Stimulated activated CD4-positive, alpha-beta T cell treated with anti-CD3 and anti-CD28 coated beads, Interleukin-2, amount 100 ng/mL, for 48 hours (primary cell): ENCODE measurements at places on chromosomes 11 and 22.

GRCh38 chr11:80355251-80355650 is 914.4 kb upstream of the TENM4 start:
- no peak for DNase-seq

- DNase-seq, result peak; percentile 19
Measured at GRCh38 chr22:30078320-30079311, 1.6 kb upstream of the HORMAD2 start.

- DNase-seq, result no peak
Measured at GRCh38 chr22:29207562-29208501, 2.1 kb downstream of the EMID1 start.

GRCh38 chr11:60172011-60172410 is 10.9 kb downstream of the MS4A6A start:
- DNase-seq, result no peak

GRCh38 chr11:46222490-46223251 is 54.8 kb upstream of the CREB3L1 start:
- no peak for DNase-seq

GRCh38 chr11:112780351-112781087 is 180.7 kb upstream of the NCAM1 start:
- no peak for DNase-seq

- no peak for DNase-seq
Measured at GRCh38 chr11:132022285-132022684, 651.9 kb downstream of the NTM start.

- DNase-seq, result peak; percentile 14
Measured at GRCh38 chr11:118785362-118785761, 5.6 kb downstream of the DDX6 start.

GRCh38 chr11:131759140-131759539 is 388.7 kb downstream of the NTM start:
- no peak for DNase-seq

- no peak for DNase-seq
Measured at GRCh38 chr22:39153220-39153717, 789 bp upstream of the CBX7 start.

- DNase-seq, result peak; percentile 76
Measured at GRCh38 chr11:112279901-112280267, 19.2 kb upstream of the PLET1 start.

DNA sequence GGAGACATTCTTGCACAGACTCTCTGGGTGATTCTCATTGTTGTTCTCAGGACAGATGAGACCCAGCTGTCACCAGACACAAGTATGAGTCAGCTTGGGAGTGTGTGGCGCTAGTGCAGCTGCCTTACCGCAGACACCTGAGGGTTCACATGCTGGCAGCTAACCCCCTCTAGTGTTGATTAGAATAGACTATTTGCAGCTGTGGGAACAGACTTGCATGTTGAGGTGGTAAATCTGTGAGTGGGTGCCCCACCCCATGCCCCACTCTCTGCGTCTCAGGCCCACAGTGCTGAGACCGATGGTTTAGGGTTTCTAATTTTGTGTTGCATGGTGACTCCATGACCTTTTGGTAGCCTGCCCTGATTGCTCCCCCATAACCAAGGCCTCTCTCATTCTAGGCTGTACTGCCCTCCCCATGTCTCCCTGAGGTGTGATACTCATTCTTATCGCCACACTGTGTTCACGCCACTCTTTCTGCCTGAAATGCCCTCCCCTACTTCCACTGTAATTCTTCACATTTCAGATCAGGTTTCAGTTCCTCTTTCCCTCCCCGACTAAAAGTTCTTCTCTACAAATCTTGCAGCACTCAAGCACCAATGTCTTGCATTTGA is 73.7 kb upstream of the KIRREL3 start:
- no peak for DNase-seq

- no peak for DNase-seq
Measured at GRCh38 chr22:24103301-24103700, 78.0 kb upstream of the SUSD2 start.

DNA sequence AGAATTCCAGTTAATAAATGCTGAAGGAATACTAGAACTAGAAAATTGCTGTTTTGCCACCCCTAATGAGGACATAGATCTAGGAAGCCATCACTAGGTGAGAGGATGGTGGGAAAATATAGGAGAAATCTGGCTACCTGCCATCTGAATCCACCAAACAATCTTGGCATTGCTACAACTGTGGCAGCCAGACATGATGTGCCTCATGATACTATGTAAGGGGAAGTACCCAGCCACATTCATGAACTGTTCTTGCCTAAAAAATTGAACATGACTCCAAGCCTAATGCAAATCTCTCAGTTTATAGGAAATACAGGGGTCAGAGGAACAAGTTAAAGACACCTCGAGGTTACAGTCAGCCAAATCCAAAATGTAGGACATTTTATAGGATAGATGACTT is 72.8 kb downstream of the SFI1 start:
- DNase-seq, result no peak

GRCh38 chr11:109304159-109304558 is 117.8 kb upstream of the C11orf87 start:
- DNase-seq, result no peak

GRCh38 chr22:25167834-25168601 is 31.6 kb upstream of the CRYBB3 start:
- no peak for DNase-seq

GRCh38 chr11:22471385-22471784 is 133.2 kb downstream of the SLC17A6 start:
- no peak for DNase-seq

DNA sequence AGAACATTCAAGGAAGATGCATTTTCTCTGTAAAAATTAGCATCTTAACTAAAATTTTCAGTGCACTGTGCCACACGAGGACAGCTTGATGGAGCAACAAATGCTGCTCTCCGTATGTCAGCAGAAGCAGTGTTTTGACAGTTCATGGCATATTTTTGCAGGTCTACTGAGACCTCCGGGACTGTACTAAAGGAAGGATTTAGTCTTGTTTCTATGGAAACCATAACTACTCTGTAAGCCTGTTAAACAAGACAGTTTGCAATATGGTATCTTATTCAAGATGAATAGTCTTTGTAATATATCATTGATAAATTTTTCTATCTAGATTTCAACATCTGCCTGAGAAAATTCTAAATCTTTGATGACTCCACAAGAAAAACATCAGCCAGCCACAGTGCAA is 184.0 kb upstream of the GUCY1A2 start:
- DNase-seq, result no peak

DNA sequence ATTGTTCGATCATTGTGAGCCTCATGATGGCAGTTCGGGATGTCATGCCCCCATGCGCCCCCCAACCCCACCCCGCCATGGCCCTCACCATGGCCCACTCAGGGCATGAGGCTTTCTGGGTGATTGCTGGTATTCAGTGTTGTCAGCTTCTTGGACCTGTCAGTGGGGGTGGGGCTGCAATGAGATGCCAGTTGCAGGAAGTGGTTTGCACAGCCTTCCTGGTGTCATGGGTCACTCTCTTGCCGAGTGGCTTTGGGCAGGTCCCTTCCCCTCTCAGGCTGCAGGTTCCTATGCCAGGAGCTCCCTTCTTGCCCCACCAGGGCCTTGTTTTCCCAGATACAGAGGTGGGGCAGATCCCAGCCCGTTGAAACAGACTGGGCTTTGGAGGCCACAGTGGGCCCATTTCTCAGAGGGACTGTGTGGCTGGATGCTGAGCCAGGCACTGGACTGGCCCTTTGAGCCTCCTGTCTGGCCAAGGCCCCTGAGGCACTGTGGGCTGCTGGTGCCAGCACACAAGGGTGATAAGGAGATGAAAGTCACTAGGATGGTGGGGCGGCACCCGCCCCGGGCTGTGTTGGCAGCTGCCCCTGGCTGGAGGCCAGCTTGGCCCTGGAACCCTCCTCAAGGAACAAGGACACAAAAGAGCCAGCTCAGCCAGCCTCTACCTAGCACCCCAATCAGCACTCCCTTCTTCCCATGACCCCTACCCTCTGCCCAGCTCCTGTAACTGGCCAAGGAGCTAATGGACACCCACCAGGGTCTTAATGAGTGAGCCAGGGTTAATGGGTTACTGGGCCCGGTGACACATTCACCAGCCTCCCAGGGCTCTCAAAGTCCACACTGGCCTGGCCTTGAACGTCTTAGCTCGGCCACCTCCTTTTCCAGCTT is 1.5 kb upstream of the GGT1 start:
- no peak for DNase-seq

DNA sequence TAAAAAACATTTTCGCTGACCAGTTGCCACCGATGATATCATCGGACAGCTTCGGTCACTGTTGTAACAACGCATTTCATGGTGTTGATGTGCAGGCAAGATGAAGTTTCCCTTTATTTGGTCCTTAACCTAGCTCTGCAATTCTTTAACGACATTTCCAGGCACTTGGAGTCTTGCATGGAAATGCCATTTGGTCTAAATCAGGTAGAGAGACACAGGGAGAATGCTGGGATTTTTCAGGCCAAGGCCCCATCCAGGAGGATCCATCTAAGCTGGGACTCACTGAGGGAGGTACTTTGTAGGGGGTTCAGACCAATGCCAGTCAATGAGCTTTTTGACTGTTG is 121.5 kb upstream of the RCN1 start:
- no peak for DNase-seq

GRCh38 chr11:6812390-6813005 is 13.0 kb upstream of the OR6A2 start:
- DNase-seq, result peak; percentile 16

- DNase-seq, result no peak
Measured at GRCh38 chr22:38347944-38348750, 30.9 kb upstream of the CSNK1E start.

DNA sequence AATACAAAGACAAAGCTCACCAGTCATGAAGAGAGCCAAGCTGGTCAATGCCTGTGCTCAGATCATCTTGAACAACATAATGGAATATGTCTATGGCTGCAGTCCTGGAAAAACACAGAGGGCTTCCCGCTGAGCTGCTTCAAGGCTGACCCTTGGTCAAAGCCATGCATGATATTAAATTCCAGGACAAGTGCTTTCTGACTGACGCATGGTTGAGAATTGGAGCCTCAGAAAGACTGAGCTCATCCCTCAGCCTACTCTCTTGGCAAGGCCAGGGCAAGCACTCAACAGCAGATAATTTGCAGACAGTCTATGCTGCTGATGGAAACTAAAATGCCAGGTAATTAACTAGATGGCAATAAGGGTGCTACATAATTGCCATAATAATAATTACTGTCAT is 89.2 kb downstream of the GALNT18 start:
- no peak for DNase-seq

DNA sequence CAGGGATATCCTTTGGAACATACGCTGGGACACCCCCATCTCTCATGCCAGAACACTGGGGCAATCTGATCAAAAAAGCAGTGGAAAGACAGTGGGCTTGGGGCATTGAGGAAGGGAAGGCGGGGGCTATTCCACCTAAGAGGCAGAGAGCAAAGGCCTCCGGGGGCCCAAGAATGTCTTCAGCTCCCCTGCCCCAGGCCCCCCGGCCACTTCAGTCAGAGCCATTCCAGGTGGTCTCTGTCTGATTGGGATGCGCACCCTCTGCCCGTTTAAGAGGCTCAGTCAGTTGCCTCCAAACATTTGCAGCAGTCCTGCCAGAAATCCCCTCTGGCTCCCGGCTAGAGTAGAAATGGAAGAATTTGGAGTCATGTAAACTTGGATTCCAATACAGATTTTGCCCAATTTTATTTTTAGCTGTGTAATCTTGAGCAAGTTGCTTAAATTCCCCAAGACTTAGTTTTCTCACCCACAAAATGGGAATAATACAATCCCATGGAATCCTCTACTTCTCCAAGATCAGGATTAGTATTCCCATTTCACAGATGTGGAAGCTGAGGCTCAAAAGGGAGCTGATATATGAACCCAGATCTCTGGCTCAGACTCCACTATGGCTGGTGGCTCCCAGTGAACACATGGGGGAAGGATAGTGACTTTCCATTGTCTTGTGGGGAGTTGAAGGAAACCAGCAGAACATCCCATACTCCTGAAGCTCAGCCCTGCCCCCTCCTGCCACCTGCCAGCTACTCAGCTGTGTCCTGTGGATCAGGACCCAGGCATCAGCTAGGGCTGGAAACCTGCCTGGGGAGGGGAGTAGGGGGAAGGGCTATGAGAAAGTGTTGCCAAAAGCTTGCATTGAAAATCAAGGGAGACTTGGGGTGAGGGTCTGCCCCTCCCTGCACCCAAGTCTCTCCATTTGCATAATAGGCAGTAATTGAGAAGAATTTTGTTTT is 6.1 kb upstream of the WNT11 start:
- no peak for DNase-seq

DNA sequence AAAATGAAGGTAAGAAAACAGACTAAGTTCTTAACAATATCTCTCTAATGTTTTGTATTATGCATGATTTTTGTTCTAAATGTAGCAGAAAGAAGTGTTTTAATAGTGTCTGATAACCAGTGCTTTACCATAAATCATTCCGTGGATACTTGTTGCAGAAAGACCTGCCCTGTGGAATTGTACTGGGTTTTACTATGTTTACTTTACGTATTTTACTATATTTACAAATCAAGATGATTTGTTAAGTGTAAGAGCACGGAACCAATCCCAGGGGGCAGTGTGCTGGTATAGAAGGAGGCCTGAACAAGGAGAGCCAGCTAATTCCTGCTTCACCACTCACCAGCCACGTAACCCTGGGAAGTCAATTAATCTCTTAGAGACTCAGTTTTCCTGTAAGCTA is 1.4 kb downstream of the HTR3B start:
- no peak for DNase-seq

DNA sequence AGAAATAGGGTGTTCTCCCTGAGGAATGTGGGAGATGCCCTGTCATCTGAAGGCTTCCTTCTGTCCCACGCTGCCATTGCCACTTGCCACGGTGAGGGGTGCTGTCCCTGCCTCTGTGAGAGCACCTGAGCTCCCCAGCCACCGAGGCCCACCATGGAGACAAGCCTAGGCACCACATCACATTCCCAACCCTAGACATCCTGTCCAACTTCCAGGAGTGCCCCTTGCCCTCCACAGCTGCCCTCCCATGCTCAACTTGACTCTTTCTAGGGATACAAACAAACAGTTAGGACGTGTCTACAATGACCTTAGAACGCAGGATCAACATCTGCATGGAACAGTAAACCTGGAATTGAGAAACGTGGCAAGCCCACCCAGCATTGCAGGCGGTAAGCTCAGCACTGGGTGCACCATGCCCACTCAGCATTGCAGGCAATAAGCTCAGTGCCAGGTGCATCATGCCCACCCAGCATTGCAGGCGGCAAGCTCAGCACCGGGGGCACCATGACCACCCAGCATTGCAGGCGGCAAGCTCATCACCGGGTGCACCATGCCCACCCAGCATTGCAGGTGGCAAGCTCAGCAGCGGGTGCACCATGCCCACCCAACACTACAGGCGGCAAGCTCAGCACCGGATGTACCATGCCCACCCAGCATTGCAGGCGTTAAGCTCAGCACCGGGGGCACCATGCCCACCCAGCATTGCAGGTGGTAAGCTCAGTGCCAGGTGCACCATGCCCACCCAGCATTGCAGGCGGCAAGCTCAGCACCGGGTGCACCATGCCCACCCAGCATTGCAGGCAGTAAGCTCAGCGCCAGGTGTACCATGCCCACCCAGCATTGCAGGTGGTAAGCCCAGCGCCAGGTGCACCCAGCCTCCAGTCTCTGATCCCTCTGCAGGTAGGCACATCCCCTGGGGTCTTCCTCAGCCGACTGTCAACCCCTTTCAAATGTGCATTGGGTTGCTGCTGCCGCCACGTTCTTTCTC is 1463.9 kb downstream of the TBC1D22A start:
- DNase-seq, result no peak
